Activated CD4-positive, alpha-beta T cell treated with anti-CD3 and anti-CD28 coated beads for 1 hour (primary cell): ENCODE measurements at places on chromosomes 16 and 17.

DNA sequence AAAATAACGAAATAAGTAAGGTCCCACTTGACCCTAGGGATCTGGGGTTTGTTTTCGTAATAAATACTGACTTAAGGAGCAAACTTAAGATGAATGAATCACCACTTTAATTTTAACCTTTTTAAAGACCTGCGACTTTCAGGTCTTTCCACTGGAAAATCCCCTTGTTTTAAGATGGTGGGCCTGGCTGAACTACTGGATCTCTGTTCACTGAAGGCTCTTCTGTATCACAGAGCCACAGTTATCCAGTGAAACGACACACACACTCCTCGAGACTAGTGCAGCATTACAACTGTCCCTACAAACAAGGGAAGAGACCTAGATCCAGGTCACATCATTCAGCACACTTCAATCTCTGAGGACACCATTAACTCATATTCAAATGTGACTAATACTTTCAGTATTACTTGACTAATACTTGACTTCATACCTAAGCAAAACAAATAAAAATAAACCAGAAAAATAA is 299.0 kb downstream of the CEP112 start:
- no peak for DNase-seq

DNA sequence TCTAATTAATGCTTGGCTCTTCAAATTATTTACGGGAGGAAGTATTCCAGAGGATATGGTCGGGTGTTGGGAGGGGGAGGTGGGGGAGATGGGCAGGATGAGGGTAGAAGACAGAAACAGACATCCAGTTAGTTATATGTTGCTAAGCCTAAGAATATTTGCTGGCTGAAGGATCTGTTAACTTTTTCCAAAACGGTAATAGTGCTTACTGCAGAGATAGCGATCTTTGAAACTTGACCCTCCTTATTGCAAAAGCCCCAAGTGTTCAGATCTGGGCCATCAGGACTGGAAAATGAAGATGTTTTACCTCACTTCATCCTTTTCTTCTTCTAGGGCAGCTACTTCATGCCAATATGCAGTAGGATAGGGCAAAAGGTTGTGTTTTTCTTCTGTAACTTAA is 27.0 kb upstream of the MMD start:
- no peak for DNase-seq

GRCh38 chr17:81510785-81511553 is 1.6 kb downstream of the ACTG1 start:
- no peak for DNase-seq

- DNase-seq = no peak
Measured at GRCh38 chr17:43517615-43518386, 28.3 kb downstream of the ETV4 start.

GRCh38 chr17:4490637-4491061 is 8.0 kb upstream of the SPNS2 start:
- no peak for DNase-seq

DNA sequence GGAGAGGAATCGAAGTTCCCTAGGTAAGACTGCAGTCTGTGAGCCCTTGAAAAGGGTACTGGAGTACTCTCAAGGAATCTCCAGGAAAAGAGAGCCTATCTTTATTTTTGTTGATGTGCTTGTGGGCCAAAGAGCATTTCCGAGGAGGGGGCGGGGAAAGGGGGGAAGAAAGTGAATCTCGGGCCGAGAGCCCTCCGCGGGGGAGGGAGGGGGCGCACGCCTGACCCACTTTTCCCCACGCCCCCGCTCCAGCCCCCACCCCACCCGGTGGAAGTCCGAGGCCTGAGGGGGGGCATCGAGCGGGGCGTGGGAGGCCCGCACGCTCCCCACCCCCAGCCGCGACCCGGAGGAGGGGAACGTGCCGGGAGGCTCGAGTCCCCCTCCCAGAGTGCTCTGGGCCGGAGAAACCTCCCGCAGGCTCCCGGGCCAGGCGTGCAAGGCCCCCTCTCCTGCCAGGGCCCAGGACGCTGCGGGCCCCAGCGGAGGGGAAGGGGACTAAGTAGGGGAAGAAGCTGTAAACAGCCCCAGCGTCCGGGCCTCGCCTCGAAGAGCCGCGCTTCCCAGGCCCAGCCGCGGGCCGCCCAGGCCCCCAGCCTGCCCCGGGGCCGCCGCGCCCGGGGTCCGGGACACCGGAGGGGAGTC is 444 bp downstream of the HELZ start:
- no peak for DNase-seq

- DNase-seq = no peak
Measured at GRCh38 chr16:82700541-82701235, 73.9 kb downstream of the CDH13 start.

DNA sequence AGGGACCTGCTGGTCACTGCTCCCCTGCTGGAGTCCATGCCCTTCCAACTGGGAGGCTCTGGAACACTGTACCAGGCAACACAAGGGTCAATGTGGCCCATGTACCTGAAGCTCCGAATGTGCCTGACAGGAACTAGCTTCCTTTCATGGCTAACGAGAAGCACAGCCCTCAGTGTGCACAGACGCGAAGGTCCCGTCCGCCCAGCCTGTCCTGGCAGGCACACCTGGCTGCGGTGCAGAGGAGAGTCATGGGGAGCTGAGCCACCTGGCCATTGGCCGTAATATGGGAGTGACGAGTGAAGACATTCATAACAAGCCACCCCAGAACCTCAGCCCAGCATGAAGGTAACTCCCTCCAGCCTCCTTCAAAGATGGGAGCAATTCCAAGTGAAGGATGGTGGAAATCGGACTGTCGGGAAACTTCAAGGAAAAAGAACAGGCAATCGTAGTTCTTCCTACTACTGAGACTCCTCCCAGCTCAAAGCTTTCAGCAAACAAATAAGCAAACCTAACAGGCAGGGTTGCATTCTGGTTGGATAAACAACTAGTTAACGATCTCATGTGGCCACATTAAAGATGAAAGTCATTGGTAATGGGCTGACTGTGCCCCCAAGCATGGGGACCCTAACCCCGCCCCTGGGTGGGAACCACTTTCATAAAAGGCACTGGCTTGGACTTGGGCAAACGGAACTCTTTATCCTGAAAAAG is 13.2 kb downstream of the TMEM11 start:
- no peak for DNase-seq

GRCh38 chr17:60352071-60352470 is 39.9 kb downstream of the USP32 start:
- no peak for DNase-seq

- DNase-seq = no peak
Measured at GRCh38 chr17:68775318-68775717, 174.2 kb upstream of the FAM20A start.

GRCh38 chr17:49875685-49876084 is 27.8 kb upstream of the TAC4 start:
- DNase-seq = no peak

DNA sequence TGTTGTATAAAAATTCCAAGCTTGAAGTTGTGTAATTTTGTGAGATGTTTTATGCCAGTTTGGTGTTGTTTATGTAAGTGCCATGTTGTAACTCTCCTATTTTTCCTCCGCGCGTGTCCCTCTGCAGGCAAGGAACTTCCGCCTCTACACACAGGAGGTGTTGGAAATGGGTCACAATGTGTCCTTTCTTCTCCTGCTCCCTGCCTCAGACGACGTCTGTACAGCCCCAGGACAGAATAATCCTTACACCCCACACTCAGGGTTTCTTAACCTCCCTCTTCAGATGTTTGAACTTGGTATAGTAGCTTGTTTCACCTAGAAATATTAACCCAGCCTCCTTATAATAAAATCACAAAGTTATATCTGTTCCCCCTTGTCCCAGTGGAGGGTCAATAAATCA is 111.3 kb upstream of the NOG start:
- no peak for DNase-seq

- no peak for DNase-seq
Measured at GRCh38 chr17:33225994-33226393, 67.1 kb downstream of the ASIC2 start.

DNA sequence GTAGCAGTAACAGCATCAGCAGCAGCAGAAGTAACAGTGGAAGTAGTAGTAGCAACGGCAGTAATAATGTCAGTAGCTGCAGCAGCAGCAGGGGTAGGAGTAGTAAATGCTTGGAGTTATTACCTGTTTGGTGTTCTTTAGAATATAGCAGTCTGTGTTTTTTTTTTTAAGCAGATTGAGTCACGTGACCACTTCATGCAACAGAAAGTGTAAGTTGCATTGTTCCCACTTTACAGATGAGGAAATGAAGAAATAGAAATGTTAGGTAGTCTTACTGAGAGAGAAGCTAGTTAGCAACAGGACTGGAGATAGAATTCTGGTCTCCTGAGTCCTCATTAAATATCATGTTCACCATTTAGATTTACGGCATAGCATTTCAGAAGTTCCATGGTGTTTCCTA is 358.2 kb downstream of the HAPSTR1 start:
- DNase-seq = no peak

GRCh38 chr17:64155751-64156544 is 26.0 kb upstream of the ERN1 start:
- DNase-seq = no peak

GRCh38 chr17:12097326-12097725 is 76.6 kb downstream of the MAP2K4 start:
- DNase-seq = no peak

GRCh38 chr17:19319771-19320505 is 42.6 kb downstream of the B9D1 start:
- no peak for DNase-seq

DNA sequence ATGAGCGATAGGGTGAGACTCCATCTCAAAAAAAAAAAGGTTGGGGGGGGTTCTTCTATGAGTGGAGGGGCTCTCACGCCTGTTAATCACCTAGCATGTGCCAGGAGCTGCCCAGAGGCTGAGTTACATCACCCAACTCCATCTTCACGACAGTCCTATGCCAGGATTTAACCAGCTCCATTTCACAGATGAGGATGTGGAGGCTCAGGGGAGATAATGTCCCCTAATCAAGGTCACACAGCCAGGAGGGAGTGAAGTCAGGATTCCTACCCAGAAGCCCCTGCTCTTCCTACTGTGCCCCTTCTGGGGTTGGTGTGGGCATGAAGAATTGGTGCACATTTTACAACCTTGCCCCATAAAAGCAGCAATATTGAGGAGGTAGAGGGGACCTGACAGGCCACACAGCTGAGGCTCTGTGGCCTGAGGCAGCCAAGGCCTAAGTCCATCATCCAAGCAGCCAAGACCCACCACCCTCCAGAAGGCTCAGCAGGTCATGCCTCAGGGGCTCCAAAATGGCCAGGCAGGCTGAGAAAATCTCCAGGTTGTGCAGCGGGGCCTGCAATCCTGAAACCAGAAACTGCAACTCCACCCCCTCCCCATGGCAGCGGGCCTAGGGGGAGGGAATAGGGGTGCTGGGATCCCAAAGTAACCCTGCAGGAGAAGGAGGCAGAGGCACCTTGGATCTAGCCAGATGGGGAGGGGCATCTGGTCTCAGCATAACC is 6.9 kb downstream of the PPY start:
- DNase-seq = no peak

GRCh38 chr17:62882284-62882683 is 74.2 kb upstream of the MARCHF10 start:
- no peak for DNase-seq

DNA sequence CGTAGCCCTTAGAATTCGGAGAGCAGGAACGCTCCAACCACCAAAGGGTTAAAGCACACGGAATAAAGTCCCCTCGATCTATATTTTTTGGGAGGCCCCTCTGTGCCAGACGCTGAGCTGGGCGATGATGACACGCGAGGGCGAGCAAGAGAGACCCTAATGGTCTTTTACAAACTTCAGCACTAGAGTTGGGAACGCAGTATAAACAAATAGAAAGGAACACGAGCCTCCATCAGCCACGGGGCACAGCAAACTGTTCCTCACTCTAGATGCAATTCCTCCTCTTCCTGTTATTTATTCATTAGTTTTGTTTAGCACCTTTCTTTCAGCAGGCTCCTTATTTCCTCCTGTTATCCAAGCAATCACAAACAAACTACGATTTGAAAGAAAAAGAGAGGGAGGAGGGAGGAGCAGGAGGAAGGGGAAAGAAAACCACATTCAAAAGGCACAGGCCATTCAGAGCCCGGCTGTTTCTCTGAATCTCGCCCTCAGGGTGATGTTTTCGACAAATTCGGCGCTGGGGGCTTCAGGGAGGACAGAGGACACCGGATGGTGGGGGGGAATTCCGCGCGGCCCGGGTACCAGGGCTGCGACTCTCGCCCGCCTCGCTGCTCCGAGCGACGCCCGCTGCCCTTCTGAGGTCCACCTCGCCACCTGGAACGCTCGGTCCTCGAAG is 1.6 kb downstream of the TOX3 start:
- DNase-seq = no peak

- no peak for DNase-seq
Measured at GRCh38 chr16:19359556-19359955, 58.1 kb upstream of the TMC5 start.

DNA sequence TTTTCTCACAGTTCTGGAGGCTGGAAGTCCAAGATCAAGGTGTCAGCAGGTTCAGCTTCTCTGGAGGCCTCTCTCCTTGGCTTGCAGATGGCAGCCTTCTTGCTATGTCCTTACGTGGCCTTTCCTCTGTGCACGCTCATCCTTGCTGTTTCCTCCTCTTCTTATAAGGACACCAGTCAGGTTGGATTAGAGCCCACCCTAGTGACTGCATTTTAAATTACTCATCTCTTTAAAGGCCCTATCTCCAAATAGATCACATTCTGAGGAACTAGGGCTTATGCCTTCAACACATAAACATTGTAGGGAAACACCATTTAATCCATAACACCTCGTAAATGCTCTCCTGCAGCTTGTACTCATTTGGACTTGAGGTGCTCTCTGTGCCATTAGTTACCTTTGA is 36.3 kb downstream of the DHRS7C start:
- DNase-seq = no peak

- DNase-seq = no peak
Measured at GRCh38 chr17:65190467-65191097, 53.4 kb downstream of the RGS9 start.

DNA sequence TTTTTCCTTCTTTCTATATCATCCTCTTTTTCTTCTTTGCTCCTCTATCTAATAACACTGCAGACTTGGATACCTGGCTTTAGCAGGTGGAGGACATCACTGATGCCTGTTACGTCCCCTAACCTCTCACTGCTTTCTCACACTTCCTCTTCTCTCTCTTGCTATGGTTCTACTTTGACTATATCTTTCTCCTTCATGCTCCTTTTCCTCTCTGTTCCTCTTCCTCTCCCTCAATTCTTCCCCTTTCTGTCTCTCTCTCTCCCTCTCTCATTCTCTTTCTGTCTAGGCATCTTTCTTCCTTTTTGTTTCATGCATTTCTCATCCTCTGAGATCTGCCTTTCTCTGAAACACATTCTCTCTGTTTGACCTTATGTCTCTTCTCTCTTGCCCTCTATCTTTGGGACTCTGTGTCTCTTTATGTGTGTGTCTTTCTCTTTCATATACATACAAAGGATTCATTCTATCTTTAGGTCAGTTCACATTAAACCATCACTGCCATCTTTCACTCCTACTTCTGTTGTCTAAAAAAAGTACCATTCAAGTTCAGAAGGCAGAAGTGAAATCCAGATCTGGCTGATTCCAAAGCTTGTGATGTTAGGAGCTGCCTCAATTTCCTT is 353.7 kb downstream of the SHISA9 start:
- DNase-seq = no peak
